ENCODE measurements at places on chromosomes 2 and 18.

DNA sequence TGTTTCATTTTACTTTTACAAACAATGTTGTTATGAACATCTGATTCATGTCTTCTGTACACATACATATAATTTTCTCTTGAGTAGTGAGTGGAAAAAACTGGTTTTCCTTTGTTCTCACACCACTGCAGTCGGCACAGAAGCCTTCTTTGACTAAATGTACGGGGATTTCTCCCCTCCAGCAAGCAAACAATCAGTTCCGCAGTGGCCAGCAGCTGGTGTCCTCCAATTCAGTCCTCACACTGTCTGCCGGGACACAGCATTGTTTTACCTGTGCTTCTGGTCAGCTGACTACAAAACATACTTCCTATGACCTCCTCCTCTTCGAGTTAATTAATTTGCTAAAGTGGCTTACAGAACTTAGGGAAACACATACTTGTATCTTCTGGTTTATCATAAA lies 202.8 kb downstream of the WDR7 start:
- DNase-seq, result no peak

- DNase-seq, result no peak
Observed at GRCh38 chr2:239811806-239812560, 213.2 kb downstream of the NDUFA10 start.

- no peak for DNase-seq
Observed at GRCh38 chr18:77087393-77088141, 45.0 kb downstream of the MBP start.

- DNase-seq, result no peak
Observed at GRCh38 chr2:106358521-106358920, 109.7 kb downstream of the RGPD3 start.

DNA sequence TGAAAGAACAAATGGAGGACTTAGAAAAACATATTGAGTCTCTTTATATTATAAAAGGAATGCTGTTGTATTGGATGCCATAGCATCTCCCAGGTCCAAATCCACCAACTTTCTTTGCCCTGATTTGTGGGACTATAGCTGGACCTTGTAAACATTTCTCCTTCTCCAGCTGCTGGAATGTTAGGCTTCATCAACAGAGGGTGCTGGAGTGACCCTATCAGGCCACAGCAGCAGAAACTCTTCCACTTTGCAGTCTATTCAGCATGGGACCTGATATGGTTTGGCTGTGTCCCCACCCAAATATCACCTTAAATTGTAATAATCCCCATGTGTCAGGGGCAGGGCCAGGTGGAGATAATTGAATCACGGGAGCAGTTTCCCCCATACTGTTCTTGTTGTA lies 138.4 kb upstream of the ARL4C start:
- no peak for DNase-seq

DNA sequence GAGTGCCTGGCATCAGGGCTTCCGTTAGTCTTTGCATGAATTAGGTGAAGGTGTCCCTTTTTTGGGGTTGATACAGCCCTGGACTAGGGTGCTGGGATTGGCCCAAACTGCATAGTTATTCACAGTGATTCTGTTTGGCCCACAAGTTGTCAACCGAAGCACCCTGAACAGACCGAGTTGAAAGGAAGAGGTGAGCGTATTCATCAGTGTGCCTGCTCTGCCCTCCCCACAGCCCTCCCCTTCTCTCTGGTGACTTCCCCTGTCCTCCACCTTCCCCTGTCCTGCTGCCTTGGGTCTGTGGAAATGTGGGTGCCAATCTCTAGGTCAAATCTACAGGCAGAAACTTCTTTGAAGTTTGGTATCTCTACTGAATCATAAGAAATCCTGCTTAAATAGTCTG lies 330.5 kb downstream of the DYSF start:
- DNase-seq, result no peak

- DNase-seq, result no peak
Observed at GRCh38 chr2:75333646-75334045, 134.3 kb upstream of the TACR1 start.

DNA sequence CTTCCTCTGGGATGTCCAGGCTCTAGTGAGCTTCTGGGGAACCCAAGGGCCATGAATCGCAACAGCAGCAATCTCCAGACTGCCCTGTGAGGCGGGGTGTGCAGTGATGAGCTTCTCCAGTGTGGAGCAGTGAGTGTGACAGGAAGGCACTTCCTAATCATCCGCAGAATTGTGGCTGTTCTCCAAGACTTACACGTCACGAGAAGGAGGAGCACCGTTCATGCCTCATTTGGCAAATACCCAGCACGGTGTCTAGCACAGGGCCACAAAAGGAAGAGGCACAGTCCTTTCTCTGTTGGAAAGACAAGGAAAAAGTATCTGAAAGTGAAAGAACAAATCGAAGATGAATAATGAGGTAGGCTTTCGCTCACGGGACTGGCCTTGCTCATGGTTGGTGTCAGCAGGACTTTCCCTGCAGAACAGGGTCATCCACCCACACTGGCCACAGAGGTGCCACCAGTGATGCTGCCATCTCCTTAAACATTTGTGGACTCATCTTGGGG lies 125.1 kb upstream of the HAAO start:
- DNase-seq, result no peak

DNA sequence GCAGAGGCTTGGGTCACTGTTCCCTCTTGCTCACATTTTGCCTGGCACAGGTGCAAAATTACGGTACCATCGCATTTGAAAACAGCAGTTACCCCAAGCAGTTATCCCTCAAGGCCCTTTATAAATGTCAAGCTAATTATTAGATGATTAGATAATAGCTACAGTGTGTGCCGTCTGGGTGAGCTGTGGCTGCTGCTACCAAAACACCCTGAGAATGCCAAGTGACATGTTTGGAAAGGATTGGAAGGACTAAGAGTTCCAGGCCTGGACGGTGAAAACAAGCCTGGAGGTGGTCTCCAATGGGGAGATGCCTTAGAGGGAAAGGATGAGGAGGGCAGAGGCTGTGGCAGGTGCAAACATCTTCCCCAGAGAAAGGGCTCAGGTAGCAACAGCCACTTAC lies 120.6 kb downstream of the CAPN13 start:
- no peak for DNase-seq

- no peak for DNase-seq
Observed at GRCh38 chr2:205462681-205463345, 219.5 kb upstream of the NRP2 start.

DNA sequence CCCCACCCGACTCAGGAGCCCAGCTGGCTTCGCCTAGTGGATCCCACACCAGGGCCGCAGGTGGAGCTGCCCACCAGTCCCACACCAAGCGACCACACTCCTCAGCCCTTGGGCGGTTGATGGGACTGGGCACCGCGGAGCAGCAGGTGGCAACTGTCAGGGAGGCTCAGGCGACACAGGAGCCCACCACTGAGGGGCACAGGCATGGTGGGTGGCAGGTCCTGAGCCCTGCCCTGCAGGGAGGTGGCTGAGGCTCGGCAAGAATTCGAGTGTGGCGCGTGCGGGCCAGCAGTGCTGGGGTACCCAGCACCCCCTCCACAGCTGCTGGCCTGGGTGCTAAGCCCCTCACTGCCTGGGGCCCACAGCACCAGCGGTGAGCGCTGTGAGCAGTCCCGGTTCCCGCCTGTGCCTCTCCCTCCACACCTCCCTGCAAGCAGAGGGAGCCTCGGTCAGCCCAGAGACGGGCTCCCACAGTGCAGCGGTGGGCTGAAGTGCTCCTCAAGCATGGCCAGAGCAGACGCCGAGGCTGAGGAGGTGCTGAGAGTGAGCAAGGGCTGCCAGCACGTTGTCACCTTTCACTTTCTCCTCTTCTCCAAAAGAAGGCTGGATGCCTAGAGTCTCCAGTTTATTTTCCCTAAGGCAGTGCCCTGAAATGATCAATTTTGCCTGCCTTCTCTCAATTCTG lies 1440.7 kb upstream of the ZEB2 start:
- no peak for DNase-seq
